CMK (cell line): ENCODE measurements at places on chromosomes 16 and 17.
A peak's percentile ranks its signal among the peaks of the same experiment; 100 is the strongest.

- peak; percentile 20 for DNase-seq
Observed at GRCh38 chr16:74942977-74943918, 41.7 kb downstream of the WDR59 start.

GRCh38 chr17:48663134-48663924 is 37.2 kb upstream of the HOXB9 start:
- no peak for DNase-seq

DNA sequence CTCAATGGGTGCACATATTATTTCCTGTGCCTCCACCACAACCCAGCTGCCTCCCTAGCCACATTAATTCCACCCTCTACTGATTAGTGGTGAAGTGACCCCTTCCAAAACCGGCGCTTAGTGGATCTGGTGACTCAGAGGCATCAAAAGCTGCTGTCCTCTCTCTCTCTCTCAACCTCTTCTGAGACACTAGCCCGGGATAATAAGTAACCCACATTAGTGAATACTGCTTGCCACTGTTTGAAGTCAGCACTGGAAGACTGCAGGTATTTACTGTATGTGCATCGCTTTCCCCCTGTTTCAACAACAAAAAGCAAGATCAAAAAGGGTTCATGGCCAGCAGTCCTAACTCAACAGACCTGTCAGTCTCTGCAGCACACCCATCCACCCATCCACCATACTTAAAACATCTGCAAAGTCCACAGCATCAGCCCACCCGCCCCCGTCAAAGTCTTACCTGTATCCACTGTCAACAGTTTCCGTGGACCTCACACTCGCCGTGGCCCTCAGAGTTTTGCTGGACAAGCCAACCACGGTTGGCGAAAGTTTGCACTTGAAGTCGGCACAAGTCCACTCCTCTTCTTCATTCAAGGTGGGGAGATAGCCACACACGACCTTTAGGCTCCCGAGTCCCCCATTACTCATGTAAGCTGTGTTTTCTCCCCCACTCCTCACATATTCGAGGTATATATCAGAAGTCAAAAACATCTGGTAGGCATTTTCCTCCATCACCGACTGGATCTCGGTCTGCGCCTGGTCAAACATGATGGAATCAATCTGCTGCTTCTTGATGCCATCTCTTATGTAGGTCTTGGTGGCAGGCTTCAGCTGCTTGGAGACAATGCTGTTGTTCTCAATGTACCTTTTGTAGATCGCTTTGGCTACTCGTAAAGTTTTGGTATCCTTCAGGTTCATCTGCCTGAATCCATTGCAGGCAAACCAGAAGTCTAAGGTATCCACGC is 3.8 kb downstream of the AXIN2 start:
- no peak for DNase-seq

GRCh38 chr16:16017812-16018211 is 68.4 kb downstream of the ABCC1 start:
- DNase-seq: no peak

- DNase-seq: no peak
Observed at GRCh38 chr17:81002409-81003361, 11.0 kb downstream of the CHMP6 start.

DNA sequence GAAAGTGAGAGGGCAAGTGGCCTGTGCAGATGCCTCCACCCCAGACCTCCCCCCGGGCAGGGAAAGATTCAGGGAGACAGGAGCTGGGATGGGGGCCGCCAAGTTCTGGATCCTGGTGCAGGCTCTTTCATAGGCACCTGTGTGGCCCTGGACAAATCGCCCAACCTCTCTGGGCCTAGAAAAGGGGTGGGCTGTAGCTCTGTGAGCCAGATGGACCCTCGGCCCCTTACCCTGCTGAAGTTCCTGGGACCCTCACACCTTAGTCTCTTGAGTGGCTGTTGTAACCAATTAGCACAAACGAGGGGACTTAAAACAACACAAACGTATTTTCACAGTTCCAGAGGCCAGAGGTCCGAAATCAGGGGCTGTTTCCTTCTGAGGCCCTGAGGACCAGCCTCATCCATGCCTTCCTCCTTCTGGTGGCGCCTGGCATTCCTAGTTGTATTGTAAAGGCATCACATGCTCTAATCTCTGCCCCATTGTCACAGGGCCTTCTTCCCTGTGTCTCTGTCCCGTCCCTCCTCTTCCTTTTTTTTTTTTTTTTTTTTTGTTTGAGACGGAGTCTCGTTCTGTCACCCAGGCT is 352.6 kb downstream of the SEC14L1 start:
- no peak for DNase-seq

DNA sequence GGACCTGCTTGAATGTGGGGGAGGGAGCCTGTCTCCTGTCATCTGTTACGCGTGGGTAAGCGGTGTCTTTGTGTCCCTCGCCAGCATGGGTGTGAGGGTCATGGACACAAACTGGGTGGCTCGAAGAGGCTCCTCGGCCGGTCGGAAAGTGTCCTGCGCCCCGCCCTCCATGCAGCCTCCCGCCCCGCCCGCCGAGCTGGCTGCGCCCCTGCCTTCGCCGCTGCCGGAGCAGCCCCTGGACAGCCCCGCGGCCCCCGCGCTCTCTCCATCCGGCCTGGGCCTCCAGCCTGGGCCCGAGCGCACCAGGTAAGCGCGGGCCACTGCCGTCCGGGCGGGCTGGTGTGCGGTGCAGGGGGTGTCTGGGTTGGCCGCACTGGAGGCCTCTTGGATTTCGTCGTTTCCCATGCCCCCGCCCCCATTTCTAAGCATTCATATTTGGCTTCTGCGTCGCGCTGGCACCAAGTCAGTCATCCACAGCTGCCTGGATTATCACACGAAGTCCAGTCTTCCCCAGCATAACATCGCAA is 43.8 kb downstream of the ELAC2 start:
- no peak for DNase-seq

- DNase-seq: no peak
Observed at GRCh38 chr16:29804455-29805231, 1.7 kb upstream of the MAZ start.

GRCh38 chr16:49350265-49351095 is 23.1 kb upstream of the C16orf78 start:
- peak; percentile 14 for DNase-seq

- DNase-seq: no peak
Observed at GRCh38 chr16:83967838-83968305, at the start of gene NECAB2. Gene NECAB2, plus strand, starts transcription at chr16:83968244. Its CDS starts 405 bp downstream, at chr16:83968649.

DNA sequence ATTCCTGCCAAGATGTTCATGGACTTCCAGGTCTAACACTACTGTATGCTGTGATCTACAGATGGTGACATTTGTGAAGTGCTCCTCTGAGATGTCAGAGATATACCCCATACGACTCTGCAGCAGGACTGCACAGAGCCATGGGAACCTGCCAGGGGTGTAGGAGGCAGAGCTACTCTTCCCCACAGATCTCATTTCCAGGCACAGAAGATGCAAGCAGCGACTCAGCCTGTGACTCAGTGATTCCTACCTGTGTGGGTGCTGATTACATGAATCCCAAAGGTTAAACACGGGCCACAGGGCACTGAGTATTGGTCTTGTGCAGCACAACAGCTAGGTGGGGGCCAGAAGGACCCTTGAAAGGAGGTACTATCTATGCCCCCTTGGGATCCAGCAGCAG is 137.0 kb upstream of the SOX9 start:
- DNase-seq: no peak

GRCh38 chr16:23317266-23317661 is 15.2 kb downstream of the SCNN1B start:
- no peak for DNase-seq

GRCh38 chr17:61460796-61461585 is 8.8 kb downstream of the TBX4 start:
- no peak for DNase-seq

GRCh38 chr17:78952706-78953105 is 27.0 kb downstream of the LGALS3BP start:
- no peak for DNase-seq

GRCh38 chr17:49015179-49015923 is 18.2 kb downstream of the IGF2BP1 start:
- no peak for DNase-seq

GRCh38 chr17:10270258-10270657 is 71.9 kb upstream of the GAS7 start:
- no peak for DNase-seq

GRCh38 chr17:47716375-47716774 is 16.7 kb upstream of the TBX21 start:
- no peak for DNase-seq

- no peak for DNase-seq
Observed at GRCh38 chr17:17443173-17443572, 33.6 kb upstream of the MED9 start.

GRCh38 chr16:26198221-26198620 is 506.5 kb downstream of the HS3ST4 start:
- no peak for DNase-seq
